ENCODE measurements at places on chromosomes 5 and 9.

- no peak for DNase-seq
Measured at GRCh38 chr5:57761513-57761912, 278.9 kb upstream of the ACTBL2 start.

- DNase-seq = peak; percentile 65
Measured at GRCh38 chr5:141512911-141513626, 24.2 kb downstream of the PCDHGC5 start.

GRCh38 chr9:34590381-34591247, 1.1 kb upstream of the CNTFR start:
- DNase-seq = no peak

DNA sequence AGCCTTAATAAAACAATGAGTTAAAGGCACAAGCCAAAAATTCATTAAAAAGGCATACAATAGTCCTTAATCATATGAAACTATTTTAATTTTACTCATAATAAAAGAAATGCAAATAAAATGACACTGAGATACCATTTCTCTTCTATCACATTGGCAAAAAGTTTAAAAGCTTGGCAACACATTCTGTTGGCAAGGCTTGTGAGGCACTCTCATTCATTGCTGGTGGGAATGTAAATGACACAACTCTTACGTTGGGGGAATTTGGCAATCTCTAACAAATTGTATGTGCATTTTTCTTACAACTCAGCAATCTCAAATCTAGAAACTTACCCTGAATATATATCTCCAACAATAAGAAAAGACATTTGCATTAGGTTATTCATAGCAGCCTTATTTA, 111.6 kb downstream of the PRELID2 start:
- no peak for DNase-seq

DNA sequence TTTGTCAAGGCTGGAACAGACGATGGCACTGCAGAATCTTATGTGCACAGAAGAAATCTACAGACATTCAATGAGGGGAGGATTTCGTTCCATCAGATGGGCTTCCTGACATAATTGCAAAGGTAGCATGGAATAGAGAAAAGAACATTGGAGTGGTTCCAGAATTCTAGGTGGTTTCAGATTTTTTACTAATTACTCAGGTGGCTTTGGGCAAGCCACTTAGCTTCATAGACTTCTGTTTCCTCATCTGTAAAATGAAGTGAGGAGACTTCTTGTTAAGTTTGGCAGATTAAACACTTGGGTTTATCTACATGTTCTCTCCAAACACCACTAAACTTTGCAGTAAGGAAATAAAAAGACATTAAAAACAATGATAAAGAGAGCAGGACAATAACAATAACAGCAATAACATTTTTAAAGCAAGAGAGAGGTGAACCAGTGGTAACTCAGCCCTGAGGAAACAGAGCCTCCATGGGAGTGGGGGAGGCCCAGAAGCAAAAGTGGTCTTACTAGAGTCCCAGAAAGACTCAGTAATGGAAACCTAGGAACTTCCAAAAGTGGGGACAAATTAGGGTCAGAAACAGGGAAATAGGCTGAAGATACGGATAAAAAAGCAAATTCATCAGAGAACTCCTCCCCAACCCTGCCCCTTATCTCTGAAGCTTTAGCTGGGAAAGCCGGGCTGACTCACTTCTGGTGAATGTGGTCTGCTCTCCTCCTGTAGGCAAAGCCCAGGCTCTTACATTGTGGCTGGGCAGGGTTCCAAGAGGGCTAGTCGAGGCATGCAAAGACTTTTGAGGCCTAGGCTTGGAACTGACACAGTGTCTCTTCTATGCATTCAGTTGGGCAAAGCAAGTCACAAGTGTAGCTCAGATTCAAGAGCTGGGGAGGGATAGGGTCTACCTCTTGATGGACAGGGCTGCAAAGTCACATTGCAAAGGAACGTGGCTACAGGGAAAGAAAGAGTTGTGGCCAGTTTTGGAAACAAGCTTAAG, 11.8 kb upstream of the ACTBL2 start:
- peak; percentile 98 for DNase-seq

- no peak for DNase-seq
Measured at GRCh38 chr5:8864053-8864452, 681.8 kb downstream of the SEMA5A start.

- no peak for DNase-seq
Measured at GRCh38 chr9:72464857-72465592, 56.4 kb upstream of the TMC1 start.

GRCh38 chr5:73300337-73301207, 127.6 kb downstream of the TMEM174 start:
- no peak for DNase-seq

DNA sequence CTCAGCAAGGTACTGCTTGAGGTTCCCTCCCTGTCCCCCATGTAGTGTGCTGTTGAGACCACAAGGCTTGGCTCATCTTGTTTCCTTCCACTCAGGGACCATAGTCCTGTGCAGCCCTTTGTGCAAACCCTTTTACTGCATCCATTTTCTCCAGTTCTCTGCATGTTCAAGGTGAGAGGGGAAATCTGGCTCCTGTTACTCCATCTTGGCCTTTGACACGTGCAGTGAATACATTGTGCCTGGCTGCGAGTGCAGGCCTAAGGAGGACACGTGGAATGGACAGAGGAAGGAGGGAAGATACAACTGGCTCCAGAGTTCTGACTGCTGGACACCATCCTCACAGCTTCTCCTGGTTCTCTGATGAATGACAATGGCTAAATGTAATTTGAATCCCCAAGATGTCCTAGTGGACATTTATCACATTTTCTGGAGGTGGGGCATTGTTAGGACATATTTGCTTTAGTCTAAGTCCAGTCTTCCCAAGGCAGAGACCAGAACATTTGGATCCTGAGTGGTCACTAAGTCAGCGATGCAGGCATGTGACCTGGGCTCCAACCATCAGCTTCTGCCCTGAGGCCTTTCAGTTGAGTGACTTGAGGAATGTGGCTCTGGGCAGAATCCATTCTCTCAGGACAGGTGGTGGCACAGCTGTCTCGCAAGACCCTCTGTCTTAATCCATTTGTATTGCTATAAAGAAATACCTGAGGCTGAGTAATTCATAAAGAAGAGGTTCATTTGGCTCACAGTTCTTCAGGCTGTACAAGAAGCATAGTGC, 189.0 kb upstream of the DAP start:
- no peak for DNase-seq

DNA sequence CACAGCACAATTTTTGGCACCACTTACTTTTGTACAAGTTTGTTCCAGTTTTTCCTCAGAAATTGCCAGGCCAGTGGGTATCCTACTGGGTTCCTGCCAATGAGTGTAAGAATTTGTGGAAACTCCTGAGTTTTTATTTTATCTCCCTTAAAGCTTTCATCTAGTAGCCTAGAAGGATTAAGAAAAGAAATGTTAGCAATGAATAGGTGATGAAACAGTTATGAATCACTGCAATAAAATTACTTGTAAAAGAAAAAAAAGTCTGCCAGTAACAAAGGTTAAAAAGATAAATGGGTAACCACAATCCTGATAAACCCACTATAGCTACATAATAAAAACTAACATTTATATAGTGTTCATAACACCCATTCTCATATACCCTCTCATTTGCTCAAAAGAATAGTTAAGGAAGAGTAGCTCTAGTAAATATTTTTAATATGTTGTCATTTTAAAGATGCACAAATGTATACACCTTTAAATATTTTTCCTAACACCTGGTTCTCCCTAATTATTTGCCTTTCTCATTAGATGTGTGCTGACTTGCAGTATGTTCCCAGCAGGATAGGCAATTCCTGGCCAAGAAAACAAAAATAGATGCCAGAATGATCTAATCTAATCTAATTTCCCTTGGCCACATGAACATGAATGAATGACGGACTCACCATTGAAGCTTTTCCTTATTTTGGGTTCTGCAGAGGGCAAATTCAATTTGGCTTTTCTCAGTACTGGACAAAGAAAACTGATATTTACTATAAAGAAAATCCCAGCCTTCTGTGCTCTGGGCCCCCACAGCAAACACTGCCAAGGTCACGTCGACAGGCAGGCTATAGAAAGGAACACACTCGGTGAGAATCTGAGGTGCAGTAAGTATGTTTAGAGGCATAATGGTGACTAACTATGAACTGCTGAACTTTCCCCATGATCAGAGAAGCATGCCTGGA, 26.4 kb downstream of the ERAP1 start:
- DNase-seq = peak; percentile 46

DNA sequence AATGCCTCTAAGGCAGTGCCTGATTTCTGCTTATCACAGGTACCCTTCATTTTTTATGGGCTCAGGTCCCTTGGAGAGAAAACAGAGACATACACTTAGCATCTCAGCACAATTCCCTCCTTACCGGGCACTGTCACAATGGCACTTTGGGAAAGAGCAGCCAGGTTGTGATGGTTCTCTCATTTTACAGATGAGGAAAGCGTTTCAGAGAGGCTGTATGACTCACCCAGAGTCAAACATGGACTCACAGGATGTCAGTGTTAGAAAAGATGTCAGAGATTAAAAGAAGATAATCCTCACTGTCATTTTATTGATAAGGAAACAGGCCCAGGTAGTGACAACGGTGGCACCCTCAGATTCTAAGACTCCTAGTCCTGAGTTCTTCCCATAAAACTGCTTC, 12.0 kb upstream of the SLC31A2 start:
- DNase-seq = no peak

GRCh38 chr5:64164166-64164565, 1.5 kb upstream of the RNF180 start:
- peak; percentile 19 for DNase-seq

- no peak for DNase-seq
Measured at GRCh38 chr5:166013415-166013814, 2278.0 kb upstream of the WWC1 start.

- no peak for DNase-seq
Measured at GRCh38 chr9:34377404-34377746, 677 bp upstream of the MYORG start.

- DNase-seq = no peak
Measured at GRCh38 chr5:139569270-139569955, 8.3 kb downstream of the UBE2D2 start.

Data from adipocyte (in vitro differentiated cells).